ENCODE measurements at places on chromosomes 7 and 10. TPM values are rescaled to one million over a fixed set of nuclear protein-coding genes. Genes with fewer than 3 reads are reported as not detected.

Gene TNRC18
- polyA plus RNA-seq, result 20.1 TPM

Gene ZNF853
- 2.0 TPM for polyA plus RNA-seq

Gene C10orf105
- 1.1 TPM for polyA plus RNA-seq

Gene SFTPA1
- polyA plus RNA-seq, result not detected

Gene NPY4R2
- 0.07 TPM for polyA plus RNA-seq

Gene DYDC1
- not detected for polyA plus RNA-seq

Gene CTTNBP2
- polyA plus RNA-seq, result 0.37 TPM

Gene CALML3
- polyA plus RNA-seq, result not detected

Gene ZPBP
- not detected for polyA plus RNA-seq

Gene EVX1
- polyA plus RNA-seq, result not detected

Gene HOXA1
- 1.0 TPM for polyA plus RNA-seq

GRCh38 chr7:46932676-46933424 is 649.1 kb downstream of the TNS3 start:
- DNase-seq, result peak; percentile 95

DNA sequence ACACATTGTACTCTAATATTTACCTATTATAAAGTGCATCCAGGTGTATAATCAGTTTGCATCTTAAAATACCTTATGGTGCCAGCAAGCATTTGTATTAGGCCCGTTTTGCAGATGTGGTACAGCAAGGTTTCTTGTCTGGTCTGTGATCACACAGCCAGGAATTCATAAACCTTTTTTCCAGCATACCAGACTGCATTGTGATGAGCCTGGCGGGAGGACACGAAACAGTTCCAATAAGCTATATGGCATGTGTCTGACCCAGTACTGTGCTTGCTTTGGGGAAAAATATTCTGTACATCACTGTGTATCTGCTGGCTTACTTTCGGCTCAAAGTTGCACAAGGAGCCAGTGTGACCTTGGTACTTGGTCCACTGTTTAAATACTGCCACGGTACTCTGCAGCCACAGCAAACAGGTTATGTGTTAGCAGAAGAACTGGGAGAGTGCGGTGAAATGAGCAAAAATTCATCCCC is 36.3 kb downstream of the CHN2 start:
- no peak for DNase-seq

GRCh38 chr7:128938544-128939074 is 882 bp downstream of the IRF5 start:
- no peak for DNase-seq

GRCh38 chr10:1571587-1572237 is 165.6 kb downstream of the ADARB2 start:
- DNase-seq, result no peak

DNA sequence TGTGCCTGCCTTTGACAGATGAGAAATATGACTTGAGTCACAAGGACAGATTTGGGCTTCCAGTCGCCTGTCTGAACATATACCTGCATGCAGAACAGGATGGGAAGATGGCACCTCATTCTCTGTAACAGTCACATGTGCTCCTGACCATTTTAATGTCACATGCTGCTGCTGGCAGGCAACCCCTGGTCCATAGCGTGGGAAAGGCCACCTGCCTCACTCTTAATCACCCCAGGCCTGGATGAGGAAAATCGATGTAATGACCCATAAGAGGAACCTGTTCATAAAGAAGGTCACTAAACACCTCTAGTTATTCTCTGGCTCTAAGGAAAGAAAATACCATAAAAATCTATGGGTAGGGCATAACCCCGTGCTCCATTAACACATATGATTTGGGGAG is 110.2 kb downstream of the GFRA1 start:
- DNase-seq, result no peak

GRCh38 chr10:26557641-26558014 is 119.5 kb downstream of the APBB1IP start:
- no peak for DNase-seq

DNA sequence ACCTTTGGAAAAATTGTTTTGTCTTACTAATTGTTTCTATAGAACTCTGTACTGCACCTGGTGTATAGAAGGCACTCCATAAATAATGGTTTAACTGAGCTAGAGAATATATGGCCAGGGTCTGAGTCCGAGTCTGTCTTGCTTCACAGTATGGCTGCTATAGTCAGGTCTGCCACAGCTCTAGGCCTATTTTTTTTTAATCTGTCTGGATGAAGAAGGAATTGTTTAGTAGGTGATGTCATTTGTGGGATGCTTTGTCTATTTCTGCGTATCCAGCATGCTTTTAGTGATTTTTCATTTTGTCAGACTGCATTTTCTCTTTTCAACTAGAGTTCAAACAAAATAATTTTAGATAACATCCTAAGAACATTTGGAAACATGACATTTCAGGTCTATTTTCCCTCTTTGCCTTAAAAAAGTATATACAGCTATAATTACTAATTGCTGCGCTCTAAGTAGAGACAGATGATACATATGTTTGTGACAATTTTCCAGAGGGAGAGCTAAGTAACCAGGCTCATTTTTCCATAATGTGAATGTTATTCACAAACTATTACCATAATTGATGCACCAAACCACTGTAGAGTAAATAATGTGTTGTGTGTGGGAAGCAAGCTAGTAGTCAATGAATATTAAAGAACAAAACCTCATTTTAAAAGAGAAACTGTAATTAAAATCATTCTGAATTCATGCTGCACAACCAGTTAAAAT is 361.7 kb downstream of the AUTS2 start:
- DNase-seq, result no peak

GRCh38 chr10:133459454-133460207 is 5.9 kb downstream of the SCART1 start:
- DNase-seq, result no peak

DNA sequence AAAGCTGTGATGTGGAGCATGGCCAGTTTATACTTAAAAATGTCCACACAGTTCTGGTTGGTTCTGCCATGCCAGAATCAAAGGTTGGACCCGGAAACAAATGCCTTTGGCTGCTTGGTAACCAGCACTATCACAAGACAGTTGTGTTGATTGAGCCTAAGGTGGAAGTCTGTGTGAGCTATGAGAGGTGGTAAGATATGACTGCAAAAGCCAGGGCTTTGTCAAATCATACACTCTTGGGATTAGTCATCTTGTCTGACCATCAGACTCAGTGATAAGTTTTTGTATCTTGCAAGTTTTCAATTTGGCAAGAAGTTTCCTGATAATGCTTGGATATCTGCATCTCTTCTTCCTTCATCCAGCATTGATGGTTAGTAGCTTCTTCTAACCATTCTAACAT is 35.5 kb downstream of the GPR141 start:
- DNase-seq, result no peak

DNA sequence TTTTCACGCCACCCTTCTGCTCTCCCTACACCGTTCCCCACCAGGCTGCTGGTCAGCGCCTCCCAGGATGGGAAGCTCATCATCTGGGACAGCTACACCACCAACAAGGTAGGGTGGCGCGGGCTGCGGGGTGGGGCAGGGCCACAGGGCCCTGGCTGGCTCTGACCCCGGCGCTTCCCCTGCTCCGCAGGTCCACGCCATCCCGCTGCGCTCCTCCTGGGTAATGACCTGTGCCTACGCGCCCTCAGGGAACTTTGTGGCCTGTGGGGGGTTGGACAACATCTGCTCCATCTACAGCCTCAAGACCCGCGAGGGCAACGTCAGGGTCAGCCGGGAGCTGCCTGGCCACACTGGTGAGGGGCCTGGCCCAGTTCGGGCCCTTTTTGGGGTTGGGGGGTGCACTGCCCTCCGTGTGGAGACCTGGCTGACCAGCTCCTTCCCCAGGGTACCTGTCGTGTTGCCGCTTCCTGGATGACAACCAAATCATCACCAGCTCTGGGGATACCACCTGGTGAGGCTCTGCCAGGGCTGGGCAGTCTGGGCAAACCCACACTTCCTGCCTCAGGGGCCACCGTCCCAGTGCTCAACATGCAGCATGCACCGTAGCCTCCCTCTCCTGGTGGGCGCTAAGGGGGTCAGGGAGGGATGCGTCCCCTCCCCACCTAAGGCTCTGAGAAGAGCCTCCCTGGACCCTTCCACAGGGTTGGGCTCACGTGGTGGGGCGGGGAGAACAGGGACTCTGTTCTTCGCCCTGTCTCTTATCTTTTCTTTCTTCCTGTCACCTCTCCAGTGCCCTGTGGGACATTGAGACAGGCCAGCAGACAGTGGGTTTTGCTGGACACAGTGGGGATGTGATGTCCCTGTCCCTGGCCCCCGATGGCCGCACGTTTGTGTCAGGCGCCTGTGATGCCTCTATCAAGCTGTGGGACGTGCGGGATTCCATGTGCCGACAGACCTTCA is 4.0 kb downstream of the GNB2 start:
- DNase-seq, result no peak

GRCh38 chr7:114416129-114416990 is 1.7 kb downstream of the FOXP2 start:
- DNase-seq, result no peak

DNA sequence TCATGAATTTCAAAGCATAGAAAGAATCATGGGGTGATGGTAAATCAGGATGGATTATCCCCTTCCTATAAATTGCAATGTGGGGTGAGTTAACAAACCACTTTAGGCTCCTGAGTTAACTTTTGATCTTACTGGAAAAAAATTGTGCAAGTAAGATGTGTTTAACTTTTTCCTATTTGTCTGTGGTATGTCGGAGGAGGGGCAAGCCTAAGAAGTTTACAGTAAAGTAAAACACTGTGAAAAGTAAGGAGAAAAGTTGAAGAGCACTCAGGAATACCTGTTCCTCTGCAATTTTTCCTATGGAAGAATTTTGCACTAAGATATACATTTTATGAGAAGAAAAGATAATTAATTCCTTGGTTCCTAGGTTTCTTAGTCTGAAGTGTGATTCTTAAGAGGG is 44.4 kb downstream of the IFIT5 start:
- no peak for DNase-seq

DNA sequence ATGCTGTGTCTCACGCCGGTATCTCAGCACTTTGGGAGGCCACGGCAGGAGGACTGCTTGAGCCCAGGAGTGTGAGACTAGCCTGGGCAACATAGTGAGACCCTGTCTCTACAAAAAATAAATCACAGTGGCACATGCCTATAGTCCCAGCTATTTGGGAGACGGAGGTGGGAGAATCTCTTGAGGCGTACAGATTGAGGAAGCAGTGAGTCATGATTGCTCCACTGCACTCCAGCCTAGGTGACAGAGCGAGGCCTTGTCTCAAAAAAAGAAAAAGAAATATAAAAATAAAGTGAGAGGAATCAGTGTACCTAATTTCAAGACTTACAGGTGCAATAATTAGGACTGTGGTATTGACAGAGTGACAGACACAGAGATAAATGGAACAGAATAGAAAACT is 23.9 kb downstream of the SLC25A40 start:
- no peak for DNase-seq

- DNase-seq, result no peak
Observed at GRCh38 chr7:44434201-44434600, 56.3 kb downstream of the NUDCD3 start.

DNA sequence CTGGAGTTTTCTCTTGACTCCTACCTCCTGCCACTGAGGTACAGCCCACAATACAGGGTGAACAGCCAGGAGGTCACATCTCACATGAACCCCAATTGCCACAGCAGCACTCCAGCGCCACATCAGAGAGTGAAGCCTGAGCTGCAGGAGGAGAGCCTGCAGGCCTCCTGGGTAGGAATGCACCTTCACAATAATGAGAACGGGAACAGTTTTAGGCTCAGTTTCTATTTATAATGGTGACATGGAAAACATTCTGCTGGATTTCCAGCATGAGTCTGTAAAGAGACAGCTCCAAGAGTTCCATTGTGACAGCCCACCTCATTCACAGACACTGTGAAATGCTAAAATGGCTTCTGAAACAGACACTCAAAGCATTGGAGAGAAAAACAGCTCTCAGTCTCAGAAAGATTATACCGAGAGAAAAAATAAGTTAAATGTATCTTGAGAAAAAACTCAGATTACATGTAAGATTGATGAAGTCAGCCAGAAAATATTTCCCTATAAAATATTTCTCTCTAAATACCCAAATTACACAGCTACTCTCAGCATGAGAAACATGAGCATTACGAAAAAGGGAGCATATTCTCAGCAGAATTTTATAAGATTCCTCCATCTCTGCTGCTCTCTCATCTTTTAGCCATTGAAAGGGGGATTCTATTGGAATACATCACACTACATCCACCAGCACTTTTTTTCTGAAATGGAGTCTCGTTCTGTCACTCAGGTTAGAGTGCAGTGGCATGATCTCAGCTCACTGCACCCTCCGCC is 11.3 kb downstream of the ZNF680 start:
- DNase-seq, result no peak
